ENCODE measurements at places on chromosomes 7 and 10.

DNA sequence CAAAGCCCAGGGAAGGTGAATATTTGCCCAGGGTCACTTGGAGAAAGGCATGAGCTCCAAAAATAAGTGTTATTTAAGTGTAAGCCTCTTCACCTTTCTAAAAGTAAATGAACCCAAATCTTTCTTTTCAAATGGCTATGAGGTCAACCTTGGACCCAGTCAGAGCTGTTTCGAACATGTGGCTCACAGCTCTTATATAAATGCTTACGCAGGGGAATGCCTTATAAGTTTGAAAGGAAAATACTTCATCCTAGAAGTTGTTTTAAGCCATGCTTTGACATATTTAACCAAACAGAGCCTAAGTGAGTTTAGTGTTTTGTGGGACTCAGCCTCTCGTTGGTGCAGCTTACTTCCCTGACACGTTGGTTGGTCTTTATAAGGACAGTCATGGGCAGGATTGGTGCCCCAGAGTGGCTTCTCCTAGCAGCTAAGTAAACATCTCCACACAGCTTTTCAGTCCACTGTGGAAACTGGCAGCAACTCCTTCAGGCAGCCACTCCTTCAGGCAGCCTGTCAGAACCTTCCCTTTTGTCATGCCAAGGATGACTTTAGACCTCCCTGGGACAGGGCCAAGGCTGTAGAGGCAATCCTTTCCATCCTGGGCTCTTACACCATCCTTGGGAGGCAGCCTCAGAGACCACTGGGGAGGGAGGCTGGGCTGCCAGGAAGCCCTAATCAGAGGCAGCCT, 43.6 kb downstream of the MINDY4 start:
- DNase-seq, result no peak

GRCh38 chr7:83864551-83864950, 215.6 kb upstream of the SEMA3E start:
- DNase-seq, result no peak

DNA sequence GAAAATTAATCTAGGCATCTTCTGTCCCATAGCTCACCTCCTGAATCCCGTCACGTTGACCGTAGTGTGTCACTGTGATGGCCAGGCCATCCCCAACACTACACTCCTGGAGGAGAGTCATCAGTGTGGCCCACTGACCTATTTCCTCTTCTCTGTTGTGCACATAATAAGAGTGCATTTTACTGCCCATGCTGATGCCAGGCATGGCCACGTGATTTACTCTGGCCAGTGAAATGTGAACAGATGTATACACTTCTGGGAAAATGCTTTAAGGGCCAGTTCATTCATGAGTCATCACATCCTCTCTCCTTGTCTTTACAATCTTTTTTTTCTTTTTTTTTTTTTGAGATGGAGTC, 101.9 kb upstream of the PIP4K2A start:
- no peak for DNase-seq

- DNase-seq, result no peak
Measured at GRCh38 chr10:95466436-95466835, 94.7 kb downstream of the SORBS1 start.

GRCh38 chr7:49443515-49443914, 329.9 kb upstream of the VWC2 start:
- DNase-seq, result no peak

DNA sequence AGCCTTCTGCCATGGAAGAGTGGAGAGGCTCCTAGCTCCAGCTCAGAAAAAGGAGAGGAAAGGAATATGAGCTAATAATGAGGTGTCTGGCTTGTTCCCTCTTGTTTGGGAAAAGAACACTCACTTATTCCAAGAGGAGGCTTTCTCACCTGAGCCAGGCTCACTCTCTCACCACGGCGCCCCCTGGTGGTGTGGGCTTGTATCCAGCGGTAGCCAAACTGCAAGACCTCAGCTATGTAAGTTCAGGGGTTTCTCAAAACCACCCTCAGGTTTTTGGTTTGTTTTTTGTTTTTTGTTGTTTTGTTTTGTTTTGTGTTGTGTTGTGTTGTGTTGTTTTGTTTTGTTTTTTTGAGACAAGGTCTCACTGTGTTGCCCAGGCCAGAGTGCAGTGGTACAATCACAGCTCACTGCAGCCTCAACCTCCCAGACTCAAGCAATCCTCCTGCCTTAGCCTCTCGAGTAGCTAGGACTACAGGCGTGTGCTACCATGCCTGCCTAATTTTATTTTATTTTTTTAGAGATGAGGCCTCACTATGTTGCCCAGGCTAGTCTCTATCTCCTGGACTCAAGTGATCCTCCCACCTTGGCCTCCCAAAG, 124.0 kb downstream of the TMEM130 start:
- peak; percentile 54 for DNase-seq

GRCh38 chr7:18241543-18242231, 214.0 kb upstream of the PRPS1L1 start:
- no peak for DNase-seq

DNA sequence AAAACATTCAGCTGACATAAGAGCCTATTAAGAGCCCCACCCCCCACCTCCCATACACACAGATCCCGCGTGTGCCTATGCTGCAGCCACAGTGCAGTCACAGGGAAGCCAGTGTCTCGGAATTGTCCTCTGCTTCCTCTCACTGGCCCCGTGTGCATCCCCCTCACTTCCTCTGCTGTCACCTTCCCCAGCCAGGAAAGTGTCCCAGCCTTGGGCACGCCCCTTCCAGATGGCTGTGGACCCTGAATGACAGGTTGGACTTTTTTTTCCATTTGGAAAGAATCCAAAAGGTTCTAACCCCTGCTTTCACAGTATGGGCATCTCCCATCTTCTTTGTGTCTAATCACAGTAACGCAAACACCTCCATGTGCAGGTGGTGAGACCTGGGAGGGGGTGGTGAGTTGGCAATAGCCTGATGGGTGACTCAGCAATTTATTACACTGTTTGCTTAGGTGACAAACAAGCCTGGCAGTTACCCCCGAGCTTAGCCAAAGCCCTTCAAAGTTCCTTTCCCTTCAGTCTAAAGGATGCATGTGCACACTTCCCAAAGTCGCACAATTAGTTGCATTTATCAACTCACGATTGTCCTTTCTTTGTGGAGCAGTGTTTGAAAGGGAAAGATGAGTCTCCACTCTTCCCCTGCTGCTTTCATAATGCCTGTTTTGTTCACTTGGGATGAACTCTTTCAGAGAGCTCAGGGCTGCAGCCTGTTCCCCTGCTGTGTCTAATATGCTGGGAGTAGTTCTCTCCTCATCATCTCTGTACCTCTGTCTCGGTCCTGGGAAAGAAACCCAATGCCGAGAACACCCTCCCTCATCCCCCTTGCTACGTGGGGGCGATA, 67.5 kb upstream of the EFCAB10 start:
- no peak for DNase-seq

DNA sequence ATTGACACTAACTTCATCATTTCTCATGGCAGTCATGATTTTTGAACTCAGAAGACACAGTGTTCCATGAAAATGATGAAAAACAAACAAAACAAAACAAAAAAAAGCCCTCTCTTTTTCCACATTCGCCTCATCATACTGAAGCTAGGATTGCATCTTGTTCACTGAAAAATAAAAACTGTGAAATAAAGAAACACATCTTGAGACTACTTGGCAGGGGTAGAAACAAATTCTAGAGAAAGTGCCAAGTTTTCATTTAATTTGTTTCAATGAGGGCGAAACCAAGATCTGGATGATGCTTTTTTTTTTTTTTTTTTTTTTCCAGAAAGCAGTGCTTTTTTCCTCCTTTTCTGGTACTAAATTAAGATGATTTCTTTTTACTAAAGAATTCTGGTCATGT, 350.4 kb upstream of the ETV1 start:
- no peak for DNase-seq

DNA sequence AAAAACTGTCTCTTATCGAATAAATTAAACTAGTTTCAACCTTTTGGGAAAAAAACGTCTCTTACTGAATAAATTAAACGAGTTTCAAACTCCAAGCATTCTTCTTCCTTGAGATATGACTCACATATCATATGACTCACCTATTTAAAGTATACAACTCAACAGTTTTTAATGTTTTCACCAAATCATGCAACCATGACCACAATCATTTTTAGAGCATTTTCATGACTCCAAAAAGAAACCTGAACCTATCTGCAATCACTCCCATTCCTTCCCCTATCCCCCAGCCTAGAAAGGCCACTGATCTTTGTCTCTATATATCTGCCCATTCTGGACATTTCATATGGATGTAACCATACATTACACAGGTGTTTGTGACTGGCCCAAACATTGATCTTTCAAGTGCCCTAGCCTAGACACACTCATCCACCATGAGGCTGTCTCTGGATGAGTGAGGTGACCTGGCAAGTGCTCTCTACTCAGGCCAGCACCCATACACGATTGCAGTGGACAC, 115.3 kb downstream of the PIP4K2A start:
- no peak for DNase-seq

- DNase-seq, result no peak
Measured at GRCh38 chr10:58331646-58332045, 3.2 kb upstream of the UBE2D1 start.

DNA sequence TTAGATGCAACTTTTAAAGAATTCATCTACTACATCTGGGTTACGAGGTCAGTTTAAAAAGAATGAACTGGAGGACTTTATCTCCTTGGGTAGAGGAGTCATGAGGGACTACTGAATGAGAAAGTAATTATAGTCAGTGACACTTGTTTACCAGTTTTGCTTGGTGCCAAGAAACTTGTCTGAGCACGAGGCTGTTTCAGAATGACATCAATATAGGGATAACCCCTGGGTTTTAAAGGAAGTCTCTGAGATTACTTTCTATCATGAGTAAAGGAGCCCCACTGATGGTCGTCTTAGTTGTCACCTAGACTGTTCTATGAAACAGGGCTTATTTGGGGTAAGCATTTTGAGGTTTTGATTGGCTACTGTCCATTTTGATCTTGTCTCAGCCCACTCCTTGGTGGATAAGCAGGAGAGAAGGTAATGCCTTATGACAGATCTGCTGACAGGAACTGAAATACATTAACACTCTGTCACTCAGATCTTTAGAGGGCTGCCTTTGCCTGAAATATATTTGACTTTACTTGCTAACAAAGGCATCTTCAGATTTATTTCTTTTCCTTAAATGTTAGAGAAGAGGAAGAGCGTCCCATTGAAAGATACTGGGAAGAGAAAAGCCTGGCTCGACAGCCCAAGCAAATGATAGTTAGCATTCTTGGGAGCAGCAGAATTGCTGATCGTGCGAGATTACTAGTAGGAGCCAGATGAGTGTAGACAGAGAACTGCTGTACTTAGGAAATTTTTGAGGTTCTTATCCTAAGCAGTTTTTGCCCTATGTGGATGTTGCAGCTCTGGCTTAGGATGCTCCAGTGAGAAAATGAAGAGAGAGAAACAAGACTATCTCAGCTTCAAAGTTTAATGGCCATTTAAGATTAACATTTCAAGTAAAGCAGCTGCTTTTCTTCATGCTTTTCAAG, 299.2 kb upstream of the LRGUK start:
- no peak for DNase-seq

- DNase-seq, result no peak
Measured at GRCh38 chr7:151178236-151178635, 8.8 kb downstream of the ASB10 start.

GRCh38 chr7:71787513-71787912, 624.6 kb downstream of the CALN1 start:
- DNase-seq, result no peak

DNA sequence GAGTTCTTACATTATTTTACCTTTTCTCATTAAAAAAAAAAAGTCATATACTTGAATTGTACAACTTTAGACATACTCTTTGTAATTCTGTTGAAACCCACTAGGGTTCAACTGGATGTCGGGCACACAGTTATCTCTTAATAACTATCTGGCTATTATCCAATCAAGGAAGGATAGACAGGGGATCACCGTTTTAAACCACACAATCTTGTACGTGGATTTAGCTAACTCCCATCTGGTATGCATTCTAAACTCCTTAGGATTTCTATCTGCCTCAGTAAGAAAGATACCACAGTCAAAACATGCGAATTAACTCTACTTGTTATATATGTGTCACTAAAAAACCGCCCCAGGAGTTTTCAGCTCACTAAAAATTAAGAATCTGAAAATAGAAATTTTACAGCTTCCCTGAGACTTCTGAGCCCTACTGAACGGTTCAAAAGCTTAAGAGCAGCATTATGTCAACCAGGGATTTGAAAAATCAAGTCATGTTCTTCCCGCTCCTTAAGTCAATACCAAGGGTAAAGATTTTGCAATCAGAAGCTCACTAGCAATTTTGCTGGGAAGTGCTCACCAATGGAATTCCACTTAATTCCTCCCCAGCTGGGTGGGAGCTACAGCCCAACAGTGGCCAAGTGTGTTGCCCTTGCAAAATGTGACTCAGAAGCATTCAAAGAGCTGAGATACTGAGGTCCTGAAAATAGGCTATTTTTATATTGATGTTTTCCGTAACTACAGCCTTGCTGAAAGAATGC, 267.0 kb downstream of the FRMD4A start:
- DNase-seq, result no peak

GRCh38 chr10:5502061-5502521, 2.7 kb upstream of the CALML5 start:
- DNase-seq, result no peak

Data from stimulated activated naive CD4-positive, alpha-beta T cell (primary cell).